ENCODE measurements at places on chromosomes 16 and 17.

DNA sequence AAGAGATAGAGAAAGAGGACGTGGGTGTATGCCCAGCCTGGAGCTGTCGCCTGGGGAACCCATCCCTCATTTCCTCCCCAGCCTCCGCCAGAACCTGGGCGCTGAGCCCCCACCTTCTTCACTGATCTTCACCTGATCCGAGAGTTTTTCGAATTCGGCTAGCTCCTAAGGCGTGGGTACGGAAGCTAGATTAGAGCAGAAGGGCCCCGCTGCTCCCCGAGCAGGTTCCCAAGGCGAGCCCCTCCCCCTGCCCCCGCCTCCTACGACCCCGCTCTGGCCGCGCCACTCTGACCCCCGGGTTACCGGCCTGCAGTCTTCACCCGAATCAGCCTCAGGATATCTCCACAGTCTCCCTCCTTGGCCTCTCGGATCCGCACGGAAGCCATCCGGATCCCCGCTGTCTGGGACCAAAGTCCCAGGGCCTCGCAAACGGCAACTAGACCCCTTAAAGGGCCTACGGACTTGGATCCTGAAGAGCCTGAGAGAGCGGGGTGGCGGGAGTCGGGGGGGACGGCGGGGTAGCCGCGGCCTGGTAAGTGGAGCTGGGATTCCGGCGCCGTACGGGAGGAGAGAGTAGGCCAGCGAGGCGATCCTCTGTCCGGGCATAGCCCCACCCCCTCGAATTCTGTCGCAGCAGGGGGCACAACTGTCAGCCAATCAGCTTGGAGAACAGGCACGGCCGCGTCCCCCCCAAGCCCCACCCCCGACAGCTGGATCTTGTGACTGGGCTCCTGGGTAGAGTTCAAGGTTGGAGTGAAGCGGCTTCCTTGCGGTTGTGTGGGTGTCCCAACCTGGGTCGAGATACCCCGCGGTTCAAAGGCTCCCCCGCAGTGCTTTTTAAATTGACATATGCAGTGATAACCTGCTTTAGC is at the start of gene SAT2:
Gene SAT2 (minus strand): TSS at position 572 of the 872 bp plus-strand sequence. CDS start 186 bp downstream, at position 386.
- DNase-seq = peak; percentile 96

DNA sequence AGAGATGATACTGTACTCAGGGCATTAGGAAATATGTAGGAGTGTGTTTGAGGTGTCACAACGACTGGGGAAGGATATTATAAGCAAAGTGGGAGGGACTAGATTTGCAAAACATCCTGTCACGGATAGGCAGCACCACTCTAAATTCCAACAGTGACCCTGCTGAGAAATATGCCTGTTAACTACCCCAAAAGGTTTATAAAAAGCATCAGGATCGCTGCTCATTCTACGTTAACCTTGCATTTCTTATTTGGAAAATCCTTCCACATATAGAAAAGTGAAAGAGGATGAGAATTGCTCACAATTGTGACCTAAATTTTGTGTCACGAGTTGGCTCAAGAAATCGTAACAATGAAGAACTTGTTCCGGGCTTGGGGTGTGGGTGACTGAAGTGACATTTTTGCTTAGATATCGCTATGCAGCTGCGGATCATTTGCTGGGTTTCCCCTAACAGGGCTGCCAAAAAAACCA is 51.6 kb downstream of the N4BP1 start:
- peak; percentile 82 for DNase-seq

DNA sequence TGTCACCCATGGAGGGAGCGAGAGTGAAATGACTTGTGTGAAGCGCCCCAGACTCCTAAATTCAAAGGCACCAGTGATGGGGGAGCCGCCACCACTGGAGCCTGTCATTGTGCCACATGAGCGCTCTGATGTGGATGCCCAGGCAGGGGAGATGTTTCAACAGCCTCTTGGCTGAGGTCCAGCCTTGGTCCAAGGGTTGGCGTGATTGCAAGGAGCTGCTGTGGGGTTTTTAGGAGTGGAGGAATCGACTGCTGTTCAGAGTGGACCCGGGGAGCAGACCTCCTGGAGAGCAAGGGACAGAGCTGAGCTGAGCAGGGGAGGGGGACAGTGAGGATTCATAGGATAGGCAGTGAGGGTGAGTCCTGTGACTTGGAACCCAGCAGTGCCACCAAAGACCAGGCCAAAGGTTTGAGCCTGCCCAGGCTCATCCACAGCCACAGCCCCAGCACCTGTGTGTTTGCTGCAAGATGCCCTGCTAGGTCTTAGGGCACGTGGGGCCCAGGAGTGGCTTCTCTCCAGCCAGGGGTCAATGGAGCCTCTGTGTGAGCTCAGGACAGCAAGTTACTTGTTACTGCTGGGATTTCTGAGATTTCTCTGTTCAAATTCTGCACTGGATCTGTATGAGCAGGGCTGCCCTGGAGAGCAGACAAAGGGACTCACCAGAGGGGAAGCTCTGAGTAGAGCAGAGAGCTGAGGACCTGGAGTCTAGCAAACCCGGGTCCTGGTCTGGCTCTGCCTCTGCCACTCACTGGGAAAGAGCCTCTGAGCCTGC is 20.3 kb downstream of the RHBDL3 start:
- no peak for DNase-seq

- DNase-seq = peak; percentile 86
These were observed at the start of gene HOXB4 for GRCh38 chr17:48577946-48578615. Gene HOXB4, minus strand, starts transcription at chr17:48578350. Its CDS starts 31 bp downstream, at chr17:48578319.

DNA sequence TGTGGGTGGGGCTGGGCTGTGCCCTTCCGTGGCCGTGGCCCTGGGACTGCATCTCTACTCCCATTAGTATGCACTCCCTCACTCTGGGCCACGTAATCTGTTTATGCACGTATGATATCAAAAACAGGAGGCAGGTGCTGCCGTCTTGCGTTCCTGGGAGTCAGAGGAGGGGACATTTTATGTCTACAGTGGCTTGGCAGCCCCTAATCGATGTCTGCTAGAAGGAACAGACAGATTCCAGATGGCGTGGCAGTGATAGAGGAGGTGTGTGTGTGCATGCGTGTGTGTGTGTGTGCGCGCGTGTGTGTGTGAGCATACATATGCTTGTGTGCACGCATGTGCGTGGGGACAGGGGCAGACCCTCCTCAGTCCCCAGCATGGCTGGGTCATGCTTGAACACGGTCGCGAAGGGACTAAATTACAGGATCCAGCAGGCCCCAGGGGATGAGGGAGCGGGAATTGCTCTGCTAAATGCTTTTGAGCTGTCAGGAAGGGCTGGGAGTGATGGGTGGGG is 44.7 kb downstream of the SREBF1 start:
- no peak for DNase-seq

DNA sequence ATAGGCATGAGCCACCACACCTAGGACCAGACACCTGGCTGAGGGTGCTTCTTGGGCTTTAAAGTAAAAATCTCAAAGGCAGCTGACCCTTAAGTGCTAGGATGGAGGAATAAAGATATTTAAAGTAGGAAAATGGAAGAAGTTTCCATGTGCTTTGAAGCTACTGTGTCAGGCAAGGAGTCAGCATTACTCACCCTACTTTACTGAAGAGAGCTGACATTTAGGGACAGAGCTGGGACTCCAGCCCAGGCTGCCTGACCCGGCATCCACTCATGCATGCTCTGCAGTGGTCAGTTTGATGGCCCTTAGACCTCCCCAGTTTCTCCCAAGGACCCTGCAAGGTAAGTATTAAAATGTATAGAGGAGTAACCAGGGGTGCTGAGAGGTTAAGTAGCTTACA is 124.7 kb upstream of the PLCG2 start:
- no peak for DNase-seq

DNA sequence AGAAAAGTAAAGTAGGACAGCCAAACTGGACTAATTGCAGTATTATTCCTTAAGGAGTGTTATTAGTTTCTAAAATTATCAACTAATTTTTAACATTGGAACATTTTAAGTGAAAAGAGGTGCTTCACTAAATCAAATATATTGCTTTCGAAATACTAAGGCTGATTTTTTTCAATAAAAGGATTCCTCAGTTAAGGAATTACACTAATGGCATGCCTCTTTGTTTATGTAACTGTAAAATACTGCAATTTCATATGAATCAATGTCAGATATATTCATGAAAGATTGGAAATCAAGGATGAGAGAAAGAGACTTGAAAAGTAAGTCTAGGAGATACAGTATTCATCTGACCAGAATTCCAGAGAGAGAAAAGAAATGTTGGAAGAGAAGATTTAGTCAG is 129.8 kb downstream of the TANC2 start:
- DNase-seq = no peak

DNA sequence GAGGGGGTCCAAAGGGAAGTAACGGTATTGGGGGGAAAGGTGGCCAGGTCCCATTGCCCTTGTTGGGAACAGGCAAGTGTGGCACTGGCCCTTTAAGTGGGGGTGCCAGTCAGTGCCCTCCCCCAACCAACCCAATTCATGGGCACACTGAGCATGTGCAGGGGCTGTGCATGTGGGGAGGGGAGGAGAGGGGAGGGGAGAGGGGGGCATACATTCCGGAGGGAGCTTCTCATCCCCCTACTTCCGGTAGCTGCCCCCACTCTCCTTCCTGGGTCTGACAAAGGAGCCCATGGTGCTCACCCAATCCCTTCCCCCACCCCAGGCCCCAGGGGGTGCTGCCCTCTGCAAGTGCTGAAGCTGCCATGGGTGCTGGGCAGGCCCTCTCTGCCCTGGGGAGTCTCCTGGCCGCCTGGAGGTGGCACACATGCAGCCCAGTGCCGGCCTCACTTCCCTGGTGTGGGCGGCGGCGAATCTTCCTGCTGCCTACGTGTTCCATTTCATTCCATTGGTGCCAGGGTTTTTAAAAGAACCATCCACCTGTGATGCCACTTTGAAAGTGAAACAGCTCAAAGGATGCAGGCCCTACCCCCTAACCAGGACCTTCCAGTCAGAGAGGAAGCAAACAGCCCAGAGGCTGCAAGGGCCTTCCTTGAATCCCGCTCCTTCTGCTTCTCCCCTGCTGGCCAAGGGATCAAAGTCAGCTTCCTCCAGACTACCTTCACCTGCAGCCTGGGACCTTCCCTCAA is 11.0 kb downstream of the HEXIM2 start:
- no peak for DNase-seq

GRCh38 chr17:75410141-75410540 is 4.7 kb upstream of the GRB2 start:
- DNase-seq = no peak

GRCh38 chr16:58970775-58971174 is 236.7 kb upstream of the GOT2 start:
- DNase-seq = no peak

GRCh38 chr17:51901242-51901641 is 257.3 kb downstream of the CA10 start:
- DNase-seq = no peak

GRCh38 chr16:78192734-78193488 is 93.5 kb downstream of the WWOX start:
- DNase-seq = no peak

GRCh38 chr16:19294156-19294649 is 8.7 kb downstream of the CLEC19A start:
- peak; percentile 73 for DNase-seq

- peak; percentile 55 for DNase-seq
These were observed 21.7 kb upstream of the ACSF3 start for GRCh38 chr16:89071686-89072547.

DNA sequence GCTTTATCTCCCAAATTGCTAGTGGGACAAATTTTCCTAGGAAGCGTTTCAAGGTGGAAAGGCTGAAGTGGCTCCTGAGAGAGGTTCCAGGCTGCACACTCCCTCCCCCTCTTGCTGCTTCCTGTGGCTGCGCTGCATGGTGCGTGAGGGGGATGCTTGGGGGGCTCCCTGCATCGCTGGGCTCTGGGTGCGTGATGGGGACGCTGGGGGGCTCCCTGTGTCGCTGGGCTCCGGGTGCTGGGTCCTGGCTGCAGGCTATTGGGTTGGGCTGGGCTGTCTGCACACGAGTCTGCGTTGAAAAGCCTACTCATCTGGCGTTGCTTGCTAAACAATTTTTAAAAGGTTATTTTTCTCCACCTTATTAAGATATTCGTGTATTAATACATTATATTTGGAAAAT is 30.1 kb downstream of the NDEL1 start:
- DNase-seq = no peak

DNA sequence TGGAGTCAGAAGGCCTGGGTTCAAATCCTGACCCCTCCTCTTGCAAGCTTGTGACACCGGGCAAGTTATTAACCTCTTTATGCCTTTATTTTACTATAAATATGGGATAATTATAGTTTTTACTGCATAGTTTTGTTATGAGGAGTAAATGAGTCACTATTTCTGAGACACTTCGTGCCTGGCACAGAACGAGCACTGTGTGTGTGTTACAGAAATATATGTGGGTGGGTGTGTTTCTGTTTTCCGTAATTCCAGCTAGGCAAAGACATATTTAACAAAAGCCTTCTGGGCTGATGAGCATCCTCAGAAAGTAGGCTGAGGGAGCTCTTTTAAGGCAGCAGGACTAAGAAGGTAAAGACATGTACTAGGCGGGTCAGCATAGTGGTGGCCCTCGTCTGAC is 417.9 kb downstream of the MAF start:
- DNase-seq = no peak

GRCh38 chr17:1229349-1229899 is 40.8 kb upstream of the BHLHA9 start:
- DNase-seq = peak; percentile 13

DNA sequence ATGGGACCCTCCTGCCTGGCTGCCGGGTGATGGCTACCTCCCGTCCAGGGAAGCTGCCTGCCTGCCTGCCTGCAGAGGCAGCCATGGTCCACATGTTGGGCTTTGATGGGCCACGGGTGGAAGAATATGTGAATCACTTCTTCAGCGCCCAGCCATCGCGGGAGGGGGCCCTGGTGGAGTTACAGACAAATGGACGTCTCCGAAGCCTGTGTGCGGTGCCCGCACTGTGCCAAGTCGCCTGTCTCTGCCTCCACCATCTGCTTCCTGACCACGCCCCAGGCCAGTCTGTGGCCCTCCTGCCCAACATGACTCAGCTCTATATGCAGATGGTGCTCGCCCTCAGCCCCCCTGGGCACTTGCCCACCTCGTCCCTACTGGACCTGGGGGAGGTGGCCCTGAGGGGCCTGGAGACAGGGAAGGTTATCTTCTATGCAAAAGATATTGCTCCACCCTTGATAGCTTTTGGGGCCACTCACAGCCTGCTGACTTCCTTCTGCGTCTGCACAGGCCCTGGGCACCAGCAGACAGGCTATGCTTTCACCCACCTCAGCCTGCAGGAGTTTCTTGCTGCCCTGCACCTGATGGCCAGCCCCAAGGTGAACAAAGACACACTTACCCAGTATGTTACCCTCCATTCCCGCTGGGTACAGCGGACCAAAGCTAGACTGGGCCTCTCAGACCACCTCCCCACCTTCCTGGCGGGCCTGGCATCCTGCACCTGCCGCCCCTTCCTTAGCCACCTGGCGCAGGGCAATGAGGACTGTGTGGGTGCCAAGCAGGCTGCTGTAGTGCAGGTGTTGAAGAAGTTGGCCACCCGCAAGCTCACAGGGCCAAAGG is 36.8 kb downstream of the NLRC5 start:
- no peak for DNase-seq

DNA sequence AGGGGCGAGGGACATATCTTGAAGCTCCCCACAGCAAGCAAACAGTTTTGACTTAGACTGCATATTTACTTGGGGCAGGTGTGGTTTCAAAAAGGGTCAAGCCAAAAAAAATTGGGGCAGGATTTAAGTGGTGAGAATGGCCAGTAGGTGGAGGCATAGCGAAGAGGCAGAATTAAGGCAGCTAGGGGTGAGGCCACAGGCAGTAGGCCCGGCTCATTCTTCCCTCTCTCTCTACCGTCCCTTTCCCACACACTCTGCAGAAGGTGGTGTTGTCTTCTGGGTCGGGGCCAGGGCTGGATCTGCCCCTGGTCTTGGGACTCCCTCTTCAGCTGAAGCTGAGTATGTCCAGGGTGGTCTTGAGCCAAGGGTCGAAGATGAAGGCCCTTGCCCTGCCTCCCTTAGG is 2.6 kb downstream of the SHBG start:
- peak; percentile 72 for DNase-seq

GRCh38 chr16:14284930-14285512 is 213.9 kb downstream of the MRTFB start:
- DNase-seq = peak; percentile 71
